ENCODE measurements at places on chromosomes 16 and 17.

DNA sequence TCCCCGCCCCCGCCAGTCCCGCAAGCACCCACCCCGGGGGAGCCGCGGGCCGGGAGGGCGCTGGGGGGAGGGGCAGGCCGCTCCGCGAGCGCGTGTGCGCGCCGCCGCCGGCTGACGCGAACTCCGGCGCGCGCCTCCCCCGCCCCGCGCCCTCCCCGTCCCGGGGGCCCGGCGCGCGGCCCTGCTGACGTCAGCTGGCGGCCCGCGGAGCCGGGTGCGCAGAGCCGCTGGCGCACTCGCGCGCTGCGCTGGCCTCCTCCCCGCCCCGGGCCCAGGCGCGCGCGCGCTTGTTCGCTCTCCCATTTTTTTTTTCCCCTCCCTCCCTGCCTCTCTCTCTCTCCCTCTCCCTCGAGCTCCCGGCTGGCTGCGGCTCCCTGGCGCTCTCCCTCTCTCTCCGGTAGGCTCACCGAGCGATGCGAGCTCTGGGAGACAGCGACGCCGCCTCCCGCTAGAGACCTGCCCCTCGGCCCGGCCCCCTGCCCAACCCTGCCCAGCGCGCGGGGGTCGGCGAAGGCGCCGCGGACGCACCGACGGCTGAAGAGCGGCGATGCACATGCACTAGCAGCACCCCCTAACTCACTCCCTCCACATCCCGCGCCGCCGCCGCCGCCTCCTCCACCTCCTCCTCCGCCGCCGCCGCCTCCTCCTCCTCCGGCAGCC, at the start of gene GNAO1:
Gene GNAO1, plus strand, starts transcription at position 334 of the 660 bp plus-strand sequence. CDS start 747 bp downstream, outside the sequence.
- peak; percentile 9 for DNase-seq

DNA sequence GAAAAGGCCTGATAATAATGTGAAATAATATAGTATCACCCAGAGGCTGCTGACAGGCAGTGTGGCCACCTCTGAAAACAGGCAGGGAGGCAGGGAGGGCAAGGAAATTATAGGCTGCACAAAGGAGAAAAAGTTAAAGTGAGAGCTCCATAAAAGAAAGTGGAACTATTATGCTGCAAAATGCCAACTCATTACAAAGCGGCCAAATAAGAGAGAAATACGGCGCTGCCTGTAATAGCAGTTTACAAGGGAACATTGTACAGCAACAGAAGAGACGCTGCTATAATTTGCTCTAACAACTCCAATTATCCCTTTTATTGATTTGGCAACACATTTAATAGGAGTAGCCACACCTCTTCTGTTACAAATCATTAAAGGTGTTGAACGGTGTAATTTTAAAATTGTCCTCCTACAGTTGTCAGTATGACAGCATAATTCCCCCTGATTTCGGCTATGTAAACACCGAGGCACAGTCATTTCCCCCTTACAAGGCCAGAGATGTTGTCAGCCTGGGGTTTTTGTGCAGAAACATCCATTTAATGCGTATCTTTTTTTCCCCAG, 120.3 kb downstream of the MRM1 start:
- no peak for DNase-seq

- peak; percentile 86 for DNase-seq
Measured at GRCh38 chr16:48156790-48157209, 1.0 kb upstream of the ABCC12 start.

GRCh38 chr17:43898446-43898845, 8.9 kb downstream of the MPP2 start:
- no peak for DNase-seq

GRCh38 chr16:21183995-21184394, 25.5 kb downstream of the LDAF1 start:
- no peak for DNase-seq

DNA sequence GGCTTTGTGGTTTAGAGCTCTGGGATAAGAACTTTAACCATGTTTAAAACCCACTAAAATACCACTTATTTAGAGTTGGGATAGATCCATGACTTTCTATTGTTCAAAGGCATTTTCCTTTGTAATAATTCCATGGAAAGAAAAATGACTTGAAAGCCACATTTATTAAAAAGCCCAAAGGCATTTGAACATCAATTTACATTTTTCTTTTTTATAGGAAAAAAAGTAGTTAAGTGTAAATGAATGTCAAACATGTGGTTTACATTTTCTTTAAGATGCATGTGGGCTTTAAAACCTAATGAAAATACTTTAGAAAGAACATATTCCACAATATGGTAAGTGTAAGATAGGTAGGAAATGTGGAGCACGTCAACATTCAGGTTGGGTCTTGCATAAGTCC, 443.2 kb downstream of the TOX3 start:
- DNase-seq: no peak

Measured in astrocyte of the spinal cord (primary cell).